Glomerular endothelial cell (primary cell): ENCODE measurements at places on chromosomes 6 and 20. TPM values are rescaled to one million over a fixed set of nuclear protein-coding genes. Genes with fewer than 3 reads are reported as not detected.

DNA sequence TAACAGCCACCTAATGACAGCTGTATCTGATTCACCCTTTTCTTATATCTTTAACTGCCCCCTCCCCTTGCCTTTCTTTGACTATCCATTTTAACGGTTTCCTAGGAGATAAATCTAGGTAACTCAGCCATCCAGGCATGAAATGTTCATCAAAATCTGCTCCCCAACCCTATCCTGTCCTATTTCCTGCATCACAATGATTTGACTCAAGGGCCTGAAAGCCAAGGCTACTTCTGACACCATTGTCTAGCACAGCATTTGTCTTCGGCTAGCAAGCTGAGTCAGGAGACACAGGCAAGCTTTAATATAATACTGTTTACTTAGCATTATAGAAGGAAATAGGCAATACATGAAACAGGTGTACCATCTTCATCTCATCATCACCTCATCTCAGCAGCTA lies 31.6 kb upstream of the MANEA start:
- no peak for DNase-seq

The CEP43 gene
- total RNA-seq: 9.7 TPM in 2 replicates

GRCh38 chr6:107743311-107743710 lies 80.8 kb downstream of the SCML4 start:
- DNase-seq: no peak

The BPIFB1 gene
- total RNA-seq: not detected in 2 replicates

DNA sequence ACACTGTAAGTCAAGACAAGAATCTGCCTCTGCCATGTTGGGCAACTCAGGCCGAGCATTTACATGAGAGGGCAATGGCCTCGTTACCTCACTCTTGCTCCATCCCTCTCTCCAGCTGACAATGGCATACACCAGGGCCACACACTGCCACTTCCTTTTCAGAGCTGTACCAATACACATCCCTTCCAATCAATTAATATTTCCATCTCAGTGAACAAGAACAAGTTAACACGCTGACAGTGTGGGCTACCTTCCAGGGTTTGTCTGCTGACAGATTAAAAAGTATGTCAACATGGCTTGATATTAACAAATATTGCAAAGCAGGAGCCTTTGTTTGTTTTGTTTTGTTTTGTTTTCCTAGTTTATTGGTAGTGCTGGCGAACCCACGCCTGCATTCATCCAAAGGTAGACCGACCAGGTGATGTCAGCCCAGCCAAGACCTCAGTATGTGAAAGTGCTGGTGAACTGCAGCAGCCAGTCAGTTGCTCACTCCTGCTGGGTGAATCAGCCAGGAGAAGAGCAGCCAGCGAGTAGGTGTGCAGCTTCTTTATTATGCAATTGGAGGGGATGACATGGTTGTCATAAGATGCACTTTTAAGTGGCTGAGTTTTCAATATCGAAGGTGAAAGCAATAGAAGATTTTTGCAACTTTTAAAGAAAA lies 487.3 kb upstream of the JARID2 start:
- no peak for DNase-seq

DNA sequence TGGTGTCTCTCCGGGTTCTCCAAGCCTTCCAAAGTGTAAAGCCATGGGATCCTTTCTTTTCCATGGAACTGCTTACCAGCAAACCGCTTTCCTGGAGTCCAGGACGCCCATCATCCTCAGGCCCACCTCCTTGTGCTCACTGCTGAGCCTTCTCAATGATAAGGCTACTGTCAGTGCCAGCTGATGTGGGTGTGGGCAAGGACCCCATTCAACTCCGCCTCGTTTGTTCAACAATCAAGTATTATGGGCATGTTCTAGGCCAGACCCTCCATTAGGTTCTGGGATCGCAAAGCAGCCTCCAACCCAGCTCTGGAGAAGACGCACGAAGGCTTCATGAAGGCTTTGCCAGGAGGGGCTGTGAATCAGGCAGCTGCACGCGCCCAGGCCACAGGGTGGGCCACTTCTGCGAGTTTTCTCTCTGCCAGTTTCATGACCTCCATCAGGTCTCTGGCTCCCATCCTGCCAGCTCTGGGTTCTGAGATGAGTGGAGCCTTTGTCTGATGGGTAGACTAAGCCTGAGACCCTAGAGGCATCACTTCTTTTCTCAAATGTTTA lies 177.1 kb downstream of the MRPL14 start:
- DNase-seq: no peak

GRCh38 chr20:45976086-45976485 lies 4.1 kb upstream of the ZNF335 start:
- no peak for DNase-seq

DNA sequence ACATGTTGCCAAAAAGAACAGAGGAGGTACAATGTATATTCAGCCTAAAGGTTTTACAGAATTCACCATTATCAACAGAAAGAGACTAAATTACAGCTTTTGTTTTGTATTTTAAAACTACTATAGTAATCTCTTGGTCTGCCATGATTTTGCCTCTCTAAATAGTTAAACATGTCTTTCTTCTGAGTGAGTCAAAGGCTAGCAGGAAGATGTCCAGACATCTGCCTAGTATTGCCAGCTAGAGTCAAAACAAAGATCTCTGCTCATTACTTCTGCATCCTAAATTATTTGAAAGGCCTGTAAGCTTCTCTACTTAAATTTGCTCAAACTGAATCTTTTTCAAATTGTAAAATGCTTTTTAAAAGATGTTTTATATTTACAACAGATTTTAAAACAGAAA lies 8.8 kb downstream of the ASF1A start:
- no peak for DNase-seq

- DNase-seq: no peak
Observed at GRCh38 chr20:63565021-63565698, 8.9 kb downstream of the HELZ2 start.

The OR2H1 gene
- not detected in 2 replicates for total RNA-seq

The NRSN1 gene
- not detected in 2 replicates for total RNA-seq

DNA sequence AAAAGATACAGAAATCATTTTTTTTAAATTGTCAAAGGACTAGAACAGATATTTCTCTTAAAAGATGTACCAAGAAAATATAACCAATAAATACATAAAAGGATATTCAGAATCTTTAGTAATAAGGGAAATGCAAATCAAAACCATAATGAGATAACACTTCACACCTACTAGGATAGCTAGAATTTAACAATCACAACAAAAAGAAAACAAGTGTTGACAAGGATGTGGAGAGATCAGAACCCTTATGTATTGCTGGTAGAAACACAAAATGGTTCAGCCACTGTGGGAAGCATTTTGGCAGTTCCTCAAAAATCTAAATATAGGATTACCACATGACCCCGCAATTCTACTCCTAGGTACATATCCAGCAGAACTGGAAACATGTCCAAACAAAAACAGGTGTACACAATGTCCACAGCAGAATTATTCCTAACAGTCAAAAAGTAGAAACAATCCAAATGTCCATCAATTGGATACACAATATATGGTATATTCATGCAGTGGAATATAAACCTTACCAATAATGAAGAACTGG lies 211.0 kb downstream of the LRFN2 start:
- no peak for DNase-seq

- no peak for DNase-seq
Observed at GRCh38 chr6:158519761-158520160, 40.1 kb upstream of the TMEM181 start.

DNA sequence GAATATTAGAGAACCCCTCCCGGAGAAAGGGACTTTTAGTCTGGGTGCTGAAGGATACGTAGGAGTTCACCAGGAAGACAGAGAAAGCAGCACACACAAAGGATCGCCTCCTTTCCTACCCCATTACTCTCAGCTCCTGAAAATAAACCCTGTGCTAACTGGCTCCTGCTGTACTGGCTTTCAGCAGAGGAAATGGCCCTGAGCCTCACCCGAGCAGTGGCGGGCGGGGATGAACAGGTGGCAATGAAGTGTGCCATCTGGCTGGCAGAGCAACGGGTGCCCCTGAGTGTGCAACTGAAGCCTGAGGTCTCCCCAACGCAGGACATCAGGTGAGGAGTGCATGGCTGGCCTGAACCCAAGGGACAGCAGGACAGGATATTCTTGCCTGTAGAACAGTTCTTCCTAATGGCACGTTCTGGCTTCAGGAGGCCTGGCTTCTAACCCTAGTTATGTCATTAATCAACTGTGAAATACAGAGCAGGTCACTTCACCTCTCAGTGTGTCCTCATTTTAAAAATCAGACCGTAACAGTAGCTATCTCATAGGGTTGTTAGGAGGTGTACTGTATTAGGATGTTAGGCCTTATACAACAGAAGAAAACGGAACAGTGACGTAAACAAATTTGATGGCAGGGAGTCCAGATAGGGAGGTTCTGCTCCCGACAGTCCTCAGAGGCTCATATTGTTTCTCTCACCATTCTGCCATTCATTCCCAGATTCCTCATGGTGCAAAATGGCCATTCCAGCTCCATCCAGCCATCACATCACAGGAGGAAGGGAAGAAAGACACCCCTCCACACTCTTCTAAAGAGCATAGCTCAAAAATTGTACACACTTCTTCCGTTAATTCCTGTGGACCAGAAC lies 1.8 kb downstream of the RBCK1 start:
- no peak for DNase-seq

The ABHD16B gene
- total RNA-seq: not detected in 2 replicates

GRCh38 chr6:158321960-158322359 lies 9.7 kb downstream of the TULP4 start:
- peak; percentile 51 for DNase-seq

The RRAGD gene
- total RNA-seq: 3.5 and 11.2 TPM in 2 replicates

GRCh38 chr20:63023071-63023935 lies 16.5 kb upstream of the BHLHE23 start:
- no peak for DNase-seq

DNA sequence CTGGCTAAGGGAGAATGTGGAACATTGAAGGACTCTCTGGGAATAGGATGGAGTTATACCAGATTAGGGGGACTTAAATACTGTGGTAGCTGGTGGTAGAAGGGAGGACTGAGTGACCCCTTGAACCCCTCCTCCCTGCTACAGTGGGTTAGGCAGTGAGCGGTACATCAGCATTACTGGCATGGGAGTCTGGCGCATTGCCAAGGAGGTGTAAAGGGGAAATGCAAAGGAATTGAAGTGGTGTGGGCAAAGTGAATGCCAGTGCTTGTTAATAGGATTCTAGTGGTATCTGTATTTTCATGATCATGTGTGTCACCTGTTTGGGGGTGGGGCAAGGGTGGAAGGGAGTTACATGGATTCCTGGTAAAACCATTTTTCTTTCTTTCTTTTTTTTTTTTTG lies 60.1 kb downstream of the GFRA4 start:
- no peak for DNase-seq

GRCh38 chr20:1254254-1254653 lies 11.8 kb upstream of the SNPH start:
- no peak for DNase-seq

DNA sequence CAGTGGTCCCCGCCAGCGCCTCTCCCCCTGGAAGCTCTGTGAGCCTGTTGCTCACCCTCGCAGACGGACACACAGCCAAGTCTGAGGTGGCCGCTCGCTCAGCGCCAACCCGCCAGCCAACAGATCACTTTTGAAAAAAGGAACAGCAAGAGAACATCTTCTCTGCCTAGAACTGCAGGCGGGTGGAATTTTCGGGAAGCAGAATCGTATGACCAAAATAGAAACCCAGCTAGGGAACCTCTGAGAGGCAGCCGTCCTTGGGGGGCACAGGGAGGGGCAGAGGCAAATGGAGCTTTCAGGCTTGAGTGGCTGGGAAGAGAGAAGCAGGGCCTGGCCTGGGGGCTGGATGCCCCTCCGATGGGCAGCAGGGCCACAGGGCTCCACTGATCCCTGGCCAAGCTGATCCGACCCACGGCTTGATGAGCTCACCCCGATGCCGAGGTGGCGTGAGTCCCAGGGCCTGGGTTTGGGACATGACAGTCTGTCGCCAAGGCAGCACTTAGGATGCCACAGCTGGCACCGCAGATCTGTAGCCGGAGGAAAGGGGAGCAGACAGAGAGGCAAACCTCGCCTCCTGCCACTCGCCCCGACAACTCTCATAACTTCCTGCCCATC lies 9.8 kb downstream of the NFATC2 start:
- DNase-seq: no peak

GRCh38 chr6:45072016-45072415 lies 256.1 kb upstream of the RUNX2 start:
- no peak for DNase-seq

The RBM38 gene
- total RNA-seq: 39.4 and 45.1 TPM in 2 replicates

The BMP5 gene
- total RNA-seq: not detected in 2 replicates

DNA sequence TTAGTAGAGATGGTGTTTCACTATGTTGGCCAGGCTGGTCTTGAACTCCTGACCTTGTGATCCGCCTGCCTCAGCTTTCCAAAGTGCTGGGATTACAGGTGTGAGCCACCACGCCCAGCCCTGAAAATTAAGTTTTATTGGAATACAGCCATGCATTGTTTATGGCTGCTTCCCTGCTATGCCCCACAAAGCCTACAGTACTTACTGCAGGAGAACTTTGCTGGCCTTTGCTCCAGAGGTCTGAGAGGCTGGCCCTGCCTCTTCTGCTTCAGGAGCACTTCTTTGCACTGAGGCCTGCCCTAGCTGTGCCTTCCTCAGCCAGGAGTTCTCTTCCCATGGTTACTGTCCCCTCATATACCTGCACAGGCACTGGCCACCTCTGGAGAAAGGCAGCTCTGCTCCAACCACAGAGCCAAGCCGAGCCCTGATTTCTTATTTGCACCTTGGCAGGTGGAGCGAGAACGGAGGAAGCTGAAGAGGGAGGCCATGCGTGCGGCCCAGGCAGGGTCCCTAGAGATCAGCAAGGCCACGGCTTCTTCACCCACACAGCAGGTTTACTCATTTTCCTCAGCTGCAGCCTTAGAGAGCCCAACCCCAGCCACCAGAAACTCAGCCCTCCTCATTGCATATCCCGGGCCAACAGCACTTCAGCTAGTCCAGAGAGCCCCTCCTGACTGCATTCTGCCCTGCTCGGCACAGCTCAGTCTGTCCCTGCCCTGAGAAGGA lies 20.8 kb downstream of the C20orf173 start:
- DNase-seq: no peak

GRCh38 chr6:28001751-28002150 lies 44.7 kb downstream of the OR2B6 start:
- no peak for DNase-seq

DNA sequence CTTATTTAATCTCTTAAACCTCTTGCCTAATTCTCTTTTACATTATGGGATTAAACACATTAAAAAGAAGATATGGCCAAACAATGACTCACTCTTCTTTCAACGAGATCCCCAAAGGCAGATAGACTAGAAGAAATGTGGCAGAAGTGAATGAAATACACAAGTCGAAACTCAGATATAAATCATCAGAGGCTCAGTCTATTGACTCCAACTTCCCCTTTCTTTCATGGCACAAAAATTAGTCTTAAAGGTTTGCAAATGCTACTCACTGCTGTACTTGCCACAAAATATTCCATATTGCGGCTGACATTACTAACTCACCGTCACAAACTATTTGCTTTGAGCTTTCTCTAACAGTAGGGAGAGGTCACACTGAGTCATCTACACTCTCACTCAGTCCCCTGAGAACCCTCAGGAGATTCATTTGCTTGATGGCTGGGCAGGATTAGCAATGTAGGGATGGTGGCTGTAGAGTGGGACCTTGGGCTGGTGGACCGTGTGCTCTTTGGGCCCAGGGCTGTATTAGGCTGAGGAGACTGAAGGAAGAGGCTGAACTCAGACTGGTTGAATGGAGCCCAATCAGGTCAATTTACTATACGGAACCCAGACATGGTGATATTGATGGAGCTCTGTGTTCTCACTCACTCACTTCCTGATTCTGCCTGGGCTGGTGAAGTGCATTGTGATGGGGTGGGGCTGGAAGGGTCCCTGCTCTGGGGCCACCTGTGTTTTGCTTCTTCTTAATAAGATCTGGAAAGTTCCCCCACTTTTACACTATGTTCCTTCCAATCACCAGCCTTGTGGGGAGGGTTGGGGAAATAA lies 42.8 kb upstream of the UBR2 start:
- DNase-seq: no peak

GRCh38 chr6:30394139-30394538 lies 49.2 kb downstream of the RPP21 start:
- DNase-seq: no peak

GRCh38 chr6:90368601-90369000 lies 72.0 kb upstream of the BACH2 start:
- no peak for DNase-seq
